Fibroblast of upper back skin (primary cell): ENCODE measurements at places on chromosomes 6 and 20.

GRCh38 chr6:25454136-25454535 lies 175.0 kb downstream of the CARMIL1 start:
- DNase-seq, result peak; percentile 13

GRCh38 chr20:58637466-58638213 lies 13.4 kb upstream of the STX16 start:
- no peak for DNase-seq

GRCh38 chr20:40868551-40869217 lies 159.9 kb upstream of the TOP1 start:
- peak; percentile 80 for DNase-seq

DNA sequence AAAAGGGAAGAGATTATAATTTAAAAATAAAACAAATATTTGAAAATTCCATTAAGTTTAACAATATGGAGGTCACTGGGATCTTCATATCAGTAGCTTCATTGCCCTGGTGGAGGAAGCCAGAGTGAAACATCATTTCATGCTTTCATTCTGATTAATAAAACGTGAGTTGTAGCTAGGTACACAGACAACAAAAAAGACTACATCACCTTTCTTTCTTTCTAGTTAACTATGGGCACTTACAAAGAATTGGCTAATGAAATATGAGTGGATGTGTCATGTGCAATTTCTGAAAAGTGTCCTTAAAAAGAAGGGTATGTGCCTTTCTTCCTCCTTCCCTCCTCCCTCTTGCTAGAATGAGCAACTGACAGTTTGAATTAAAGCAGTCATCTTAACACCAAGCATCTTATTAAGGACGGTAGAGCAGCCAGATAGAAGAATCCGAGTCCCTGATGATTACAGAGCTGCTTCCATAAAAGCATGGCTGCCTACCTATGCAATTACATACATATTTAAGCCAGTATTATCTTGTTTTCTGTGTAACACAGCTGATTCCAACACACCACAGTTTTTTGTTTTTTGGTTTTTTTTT lies 3.4 kb downstream of the SERAC1 start:
- no peak for DNase-seq

GRCh38 chr20:36836591-36837269 lies 39.2 kb upstream of the TLDC2 start:
- DNase-seq, result peak; percentile 52

GRCh38 chr6:155561257-155561965 lies 105.8 kb upstream of the NOX3 start:
- DNase-seq, result peak; percentile 68

DNA sequence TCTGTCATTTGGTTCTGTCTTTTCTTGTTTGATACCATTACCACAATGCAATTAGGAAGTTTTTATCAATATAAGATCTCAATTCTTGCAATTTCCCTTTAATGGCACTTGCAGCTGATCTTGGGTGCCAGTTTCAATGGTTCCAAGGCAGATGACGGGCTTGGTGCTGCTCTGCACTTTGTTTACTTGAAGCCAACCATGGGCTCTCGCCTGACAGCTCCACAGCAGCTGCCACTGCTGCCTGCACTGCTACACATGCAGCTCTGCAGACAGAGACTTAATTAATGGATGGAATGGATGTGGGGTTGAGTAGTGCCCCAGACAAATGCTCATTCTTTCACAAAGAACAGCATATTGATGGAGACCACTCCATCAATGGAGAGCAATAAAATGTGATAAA lies 1024.3 kb upstream of the EPHA7 start:
- DNase-seq, result no peak

- peak; percentile 47 for DNase-seq
Measured at GRCh38 chr6:43089874-43090558, 13.9 kb downstream of the PTK7 start.

GRCh38 chr6:146881228-146882181 lies 282.7 kb downstream of the ADGB start:
- DNase-seq, result no peak

DNA sequence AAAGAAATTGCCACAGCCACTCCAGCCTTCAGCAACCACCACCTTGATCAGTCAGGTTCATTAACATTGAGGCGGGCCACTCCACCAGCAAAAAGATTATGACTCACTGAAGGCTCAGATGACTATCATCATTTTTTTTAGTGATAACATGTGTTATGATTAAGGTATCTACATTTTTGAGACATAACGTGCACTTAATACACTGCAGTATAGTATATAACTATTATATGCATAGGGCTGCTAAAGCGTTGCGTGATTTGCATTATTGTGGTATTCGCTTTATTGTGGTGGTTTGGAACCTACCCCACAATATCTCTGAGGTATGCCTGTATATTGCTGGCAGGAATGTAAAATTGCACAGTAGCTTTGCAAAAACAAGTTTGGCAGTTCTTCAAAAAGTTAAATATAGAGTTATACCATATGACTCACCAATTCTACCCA lies 6.8 kb upstream of the RIPK1 start:
- DNase-seq, result peak; percentile 98

DNA sequence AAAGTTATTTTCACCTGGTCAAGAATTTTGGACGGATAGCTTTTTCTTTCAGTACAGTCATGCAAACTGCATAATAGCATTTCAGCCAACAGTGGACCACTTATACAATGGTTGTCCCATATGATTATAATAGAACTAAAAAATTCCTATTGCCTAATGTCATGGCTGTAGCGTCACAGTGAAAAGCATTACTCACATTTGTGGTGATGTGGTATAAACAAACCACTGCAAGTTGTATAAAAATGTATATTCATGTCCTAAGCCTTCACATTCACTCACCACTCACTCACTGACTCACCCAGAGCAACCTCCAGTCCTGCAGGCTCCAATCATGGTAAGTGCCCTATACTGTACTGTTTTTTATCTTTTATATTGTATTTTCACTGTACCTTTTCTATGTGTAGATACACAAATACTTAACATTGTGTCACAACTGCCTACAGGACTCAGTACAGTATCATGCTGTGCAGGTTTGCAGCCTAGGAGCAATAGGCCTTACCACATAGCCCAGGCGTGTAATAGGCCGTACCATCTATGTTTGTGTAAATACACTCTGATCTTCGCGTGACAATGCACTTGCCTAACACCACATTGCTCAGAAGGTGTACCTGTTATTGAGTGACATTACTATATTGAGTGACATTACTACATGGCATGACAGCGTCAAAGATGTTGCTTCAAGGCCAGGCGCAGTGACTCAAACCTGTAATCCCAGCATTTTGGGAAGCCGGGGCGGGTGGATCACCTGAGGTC lies 17.9 kb downstream of the ABHD12 start:
- peak; percentile 92 for DNase-seq

GRCh38 chr6:154479771-154480639 lies 30.5 kb downstream of the CNKSR3 start:
- DNase-seq, result peak; percentile 87

DNA sequence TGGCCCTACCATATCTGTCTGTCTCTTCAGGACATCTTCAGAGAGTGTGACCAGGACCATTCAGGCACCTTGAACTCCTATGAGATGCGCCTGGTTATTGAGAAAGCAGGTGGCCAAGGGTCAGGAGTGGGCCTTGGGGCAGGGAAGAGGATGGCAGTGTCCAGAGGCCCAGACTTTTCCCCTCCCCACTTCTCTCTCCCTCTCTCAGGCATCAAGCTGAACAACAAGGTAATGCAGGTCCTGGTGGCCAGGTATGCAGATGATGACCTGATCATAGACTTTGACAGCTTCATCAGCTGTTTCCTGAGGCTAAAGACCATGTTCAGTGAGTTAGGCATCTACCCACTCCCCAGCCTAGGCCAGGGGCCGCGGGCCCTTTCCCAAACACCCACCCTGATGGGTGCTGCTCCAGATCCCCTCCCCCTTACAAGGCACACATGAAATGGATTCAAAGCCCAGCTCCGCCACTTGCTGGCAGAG lies 24.3 kb downstream of the CAPN11 start:
- no peak for DNase-seq

DNA sequence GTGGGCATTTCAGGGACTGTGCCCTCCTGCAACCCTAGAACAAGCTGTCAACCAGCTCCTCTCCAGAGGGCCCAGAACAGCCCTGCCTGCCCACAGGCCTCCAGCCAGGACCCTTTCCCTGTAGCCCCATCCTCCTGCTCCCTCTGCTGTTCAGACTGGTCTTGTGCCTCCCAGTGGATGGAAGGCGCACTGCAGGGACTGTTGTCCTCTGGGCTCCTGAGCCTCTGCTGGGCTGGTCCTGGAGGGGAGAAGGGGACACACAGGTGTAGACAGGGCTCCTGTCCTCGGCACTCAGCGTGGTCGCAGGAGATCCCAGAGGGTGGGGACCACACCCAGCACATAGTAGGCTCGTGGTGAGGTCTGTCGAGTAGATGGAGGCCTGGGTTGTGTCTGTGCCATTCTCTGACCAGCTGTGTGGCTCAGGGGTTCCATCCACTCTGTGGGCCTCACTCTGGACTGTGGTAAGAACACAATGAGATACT lies 11.5 kb downstream of the ITPR3 start:
- DNase-seq, result no peak

DNA sequence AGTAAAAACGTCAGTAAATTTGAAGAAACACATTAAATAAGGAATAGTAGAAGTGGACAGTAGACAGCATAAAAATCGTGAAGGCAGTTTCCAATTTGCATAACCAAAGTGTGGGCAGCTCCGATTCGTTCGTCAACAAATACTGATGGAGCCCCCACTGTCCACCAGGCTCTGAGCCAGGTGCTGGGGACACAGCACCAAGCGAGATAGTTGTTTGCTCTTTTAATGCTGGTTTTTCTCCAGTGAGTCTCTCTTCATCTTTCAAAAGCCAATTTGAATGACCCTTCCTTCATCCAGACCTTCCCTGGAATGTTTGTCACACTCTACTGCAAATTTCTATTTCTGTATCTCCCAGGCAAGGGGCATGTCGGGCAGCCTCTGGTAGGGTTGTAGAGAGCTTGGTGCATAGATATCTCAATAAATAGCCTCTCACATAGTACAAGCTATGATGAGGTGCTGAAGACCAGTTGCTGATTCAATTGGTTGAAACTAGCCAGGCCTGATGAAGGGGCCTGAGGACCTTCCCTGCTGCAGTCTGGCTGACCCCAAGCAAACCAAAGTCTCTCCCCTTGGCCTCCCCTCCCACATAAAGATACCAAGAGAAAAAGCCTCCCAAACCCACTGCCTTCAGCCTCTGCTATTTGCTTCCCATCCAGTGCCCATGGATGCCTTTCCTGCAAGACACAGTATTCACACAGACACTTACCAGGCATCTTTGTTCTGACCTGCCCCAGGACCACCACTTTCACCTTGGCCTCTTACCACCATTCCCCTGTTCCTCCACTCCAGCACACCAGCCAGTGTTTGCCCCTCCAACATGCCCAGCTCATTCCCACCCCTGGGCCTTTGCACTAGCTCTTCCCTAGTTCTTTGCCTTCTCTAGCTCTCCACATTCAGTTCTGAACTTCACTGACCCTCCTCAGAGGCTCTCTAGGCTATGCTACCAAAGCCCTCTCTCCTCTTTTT lies 125.2 kb downstream of the CEBPB start:
- no peak for DNase-seq

DNA sequence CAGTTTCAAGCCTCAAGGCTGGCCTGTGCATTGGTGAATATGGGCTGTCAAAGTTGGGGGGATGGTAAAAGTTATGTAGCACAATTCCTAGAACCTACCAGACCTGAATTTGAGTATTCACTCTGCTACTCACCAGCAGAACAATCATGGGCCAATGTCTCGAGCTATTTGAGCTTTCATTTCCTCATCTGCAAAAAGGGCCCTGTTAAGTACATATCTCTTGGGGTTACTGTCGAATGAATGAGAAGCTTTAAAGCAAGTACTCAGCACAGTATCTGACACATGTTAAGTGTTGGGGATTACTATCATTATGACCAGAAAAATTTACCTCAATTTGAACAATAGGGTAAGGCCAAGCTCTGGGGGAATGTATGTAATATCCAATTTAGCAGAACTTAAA lies 13.5 kb upstream of the ENPP4 start:
- no peak for DNase-seq

- no peak for DNase-seq
Measured at GRCh38 chr6:136073216-136073615, 176.9 kb downstream of the MTFR2 start.

DNA sequence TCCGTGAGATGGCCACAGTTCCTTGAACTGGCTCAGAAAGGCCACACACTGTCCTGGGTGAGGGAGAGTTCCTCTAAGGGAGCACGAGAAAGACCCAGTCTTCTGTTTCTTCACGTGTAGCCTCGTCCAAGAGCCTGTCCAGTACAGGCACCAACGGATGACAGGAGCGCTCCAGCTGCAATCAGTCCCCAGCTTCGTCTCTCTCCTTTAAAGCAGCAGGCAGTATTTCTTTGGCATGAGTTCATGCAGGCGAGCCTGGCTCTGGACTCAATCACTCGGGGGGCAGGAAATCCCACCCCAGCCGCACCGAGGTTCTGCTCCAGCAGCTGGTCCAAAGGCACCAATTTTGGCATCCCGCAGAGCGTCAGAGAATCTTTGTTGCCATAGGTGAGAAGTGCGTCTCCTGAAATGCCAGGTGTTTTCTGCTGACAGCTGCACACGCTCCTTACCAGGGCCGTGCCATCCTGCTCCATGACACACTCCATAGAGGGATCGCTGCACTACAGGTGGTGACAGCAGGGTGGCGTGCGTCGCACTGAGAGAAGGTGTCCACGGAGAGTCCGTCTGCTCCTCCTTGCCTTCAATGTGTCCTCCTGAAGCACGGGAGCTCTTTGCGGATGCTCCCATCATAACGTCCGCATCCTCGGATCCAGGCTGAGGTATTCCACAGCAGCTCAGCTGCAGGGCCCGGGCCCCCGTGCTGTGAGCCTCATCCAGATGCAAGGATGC lies 59.6 kb upstream of the AFDN start:
- DNase-seq, result no peak

GRCh38 chr20:6953611-6954010 lies 186.1 kb downstream of the BMP2 start:
- DNase-seq, result no peak

DNA sequence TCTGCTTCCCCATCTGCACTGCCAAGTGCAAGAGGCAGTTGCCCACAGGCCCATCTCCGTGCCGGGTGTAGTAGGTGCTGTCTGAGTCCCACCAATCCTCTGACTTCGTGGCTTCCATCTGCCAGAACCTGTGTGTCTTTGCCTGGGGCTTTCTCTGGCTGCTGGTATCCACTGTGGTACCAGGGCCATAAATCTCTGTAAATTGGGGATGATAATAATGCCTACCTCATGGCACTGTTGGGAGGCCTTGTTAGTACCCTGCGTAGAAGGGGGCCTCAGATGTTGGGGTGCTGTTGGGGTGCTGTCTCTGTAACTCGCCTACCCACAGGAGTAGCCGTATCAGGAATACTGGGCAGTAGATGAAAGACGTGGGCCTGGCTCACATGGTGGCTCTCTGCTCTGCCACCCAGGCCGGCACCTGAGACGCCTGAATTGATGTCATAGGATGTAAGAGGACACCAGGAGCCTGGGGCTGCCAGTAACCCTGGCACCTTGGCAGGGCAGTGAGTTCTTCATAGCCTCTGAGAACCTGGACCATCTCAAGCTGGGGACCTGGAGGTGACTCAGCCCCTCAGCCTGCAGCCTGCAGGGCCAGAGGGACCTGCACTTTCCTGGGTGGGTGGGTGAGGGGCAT lies 94.1 kb upstream of the RNF24 start:
- no peak for DNase-seq

- DNase-seq, result no peak
Measured at GRCh38 chr6:169802790-169803189, 51.4 kb downstream of the ERMARD start.
